Central memory CD8-positive, alpha-beta T cell (primary cell): ENCODE measurements at places on chromosomes 1 and 21.
A peak's percentile ranks its signal among the peaks of the same experiment; 100 is the strongest.

GRCh38 chr1:153099461-153100045, 5.2 kb upstream of the SPRR2E start:
- DNase-seq, result no peak

GRCh38 chr1:32767156-32767555, 50.0 kb downstream of the YARS1 start:
- no peak for DNase-seq

DNA sequence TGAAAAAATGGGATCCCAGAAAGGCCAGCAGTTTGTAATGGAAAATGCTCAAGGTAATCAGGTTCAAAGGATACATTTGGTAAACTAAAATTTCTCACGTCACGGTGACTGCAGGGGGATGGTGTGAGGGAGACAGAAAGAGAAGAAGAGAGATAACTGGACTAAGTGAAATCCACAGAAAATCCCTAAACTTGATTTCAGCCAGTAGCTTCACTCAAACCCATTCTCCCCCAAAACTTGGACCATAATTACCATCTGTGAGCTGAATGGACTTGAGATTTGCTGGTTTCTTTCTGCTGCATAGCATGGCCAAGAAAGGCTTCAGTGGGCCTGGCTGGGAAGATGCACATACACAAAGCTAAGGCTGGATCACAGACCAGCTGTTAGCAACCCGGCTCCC, 155.4 kb upstream of the LMO4 start:
- no peak for DNase-seq

GRCh38 chr1:226050133-226050532, 12.4 kb upstream of the H3-3A start:
- no peak for DNase-seq

GRCh38 chr1:183676586-183677189, 23.6 kb upstream of the APOBEC4 start:
- DNase-seq, result no peak

DNA sequence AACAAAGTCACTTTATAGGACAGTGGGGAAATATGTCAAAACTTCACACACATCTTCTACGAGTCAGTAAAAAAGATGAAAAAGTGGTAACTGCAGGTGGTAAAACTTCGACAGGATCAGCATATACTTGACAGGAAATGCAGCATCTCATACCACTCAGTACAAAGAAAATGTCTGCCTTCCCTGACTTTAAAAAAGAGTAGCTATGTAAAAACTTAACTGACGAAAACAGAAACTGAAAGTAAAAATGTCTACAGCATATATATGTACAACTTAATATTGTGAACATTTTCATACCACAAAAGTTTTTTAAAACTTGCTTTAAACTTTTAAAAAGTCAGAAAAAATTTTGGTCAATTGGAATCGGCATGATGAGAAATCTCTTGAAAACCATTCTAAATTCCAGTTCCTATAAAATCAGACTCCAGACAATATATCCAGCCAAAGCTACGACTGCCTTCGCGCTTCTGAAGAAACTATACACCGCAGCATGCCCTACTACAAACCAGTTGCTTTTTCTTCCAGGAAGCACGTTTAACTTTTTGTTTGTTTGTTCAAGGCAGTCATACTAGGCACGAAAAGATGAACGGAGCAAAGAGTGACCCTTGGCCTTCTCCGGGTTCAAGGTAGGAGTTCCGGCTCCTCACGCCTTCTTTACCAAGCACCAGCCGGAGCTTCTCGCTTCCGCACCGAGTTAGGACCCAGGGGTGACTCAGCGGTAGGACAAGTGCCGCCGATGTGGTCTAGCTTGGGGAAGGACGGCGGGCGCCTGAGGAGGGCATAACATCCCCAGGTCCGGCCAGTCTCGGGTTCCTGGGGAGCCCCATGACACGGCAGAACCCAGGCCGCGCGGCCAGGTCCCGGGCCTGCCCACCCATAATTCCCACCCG, 612 bp downstream of the PSMA5 start:
- peak; percentile 47 for DNase-seq

DNA sequence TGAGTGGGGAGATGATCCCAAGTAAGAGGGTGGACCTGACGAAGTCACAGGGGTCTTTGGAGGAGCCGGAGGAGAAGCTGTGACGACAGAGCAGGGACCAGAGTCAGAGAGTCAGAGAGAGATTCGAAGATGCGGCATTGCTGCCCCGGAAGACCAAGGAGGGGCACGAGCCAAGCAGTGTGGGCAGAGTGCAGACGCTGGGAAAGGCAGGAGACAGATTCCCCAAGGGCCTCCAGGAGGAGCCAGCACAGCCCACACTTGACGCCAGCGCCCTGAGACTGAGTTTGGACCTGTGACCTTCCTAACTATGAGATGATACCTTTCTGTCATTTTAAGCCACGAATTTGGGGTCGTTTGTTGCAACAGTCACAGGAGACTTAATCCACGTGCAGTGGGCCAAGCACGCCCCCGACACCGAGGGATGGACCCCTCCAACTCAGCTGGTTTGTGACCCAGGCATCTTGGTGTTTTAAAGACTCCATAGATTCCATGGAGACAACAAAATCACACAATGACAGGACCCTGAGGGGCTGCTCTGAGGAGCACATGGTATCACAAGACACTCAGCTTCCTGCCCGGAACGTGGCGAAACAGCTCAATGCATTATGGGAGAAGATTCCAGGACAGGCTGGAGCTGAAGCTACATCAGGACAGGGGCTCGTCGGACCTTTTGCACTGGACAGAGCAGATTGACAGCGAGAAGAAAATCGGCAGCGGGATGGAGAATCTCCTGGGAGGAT, 11.0 kb upstream of the TFF1 start:
- DNase-seq, result no peak

GRCh38 chr1:62903522-62903921, 119.6 kb downstream of the ATG4C start:
- no peak for DNase-seq

GRCh38 chr1:43035821-43036741, 77.4 kb upstream of the SLC2A1 start:
- no peak for DNase-seq

- no peak for DNase-seq
These were observed 2.2 kb downstream of the CYB5R1 start for GRCh38 chr1:202964791-202965410.

GRCh38 chr1:33599516-33600115, 127.2 kb downstream of the ZSCAN20 start:
- DNase-seq, result no peak

DNA sequence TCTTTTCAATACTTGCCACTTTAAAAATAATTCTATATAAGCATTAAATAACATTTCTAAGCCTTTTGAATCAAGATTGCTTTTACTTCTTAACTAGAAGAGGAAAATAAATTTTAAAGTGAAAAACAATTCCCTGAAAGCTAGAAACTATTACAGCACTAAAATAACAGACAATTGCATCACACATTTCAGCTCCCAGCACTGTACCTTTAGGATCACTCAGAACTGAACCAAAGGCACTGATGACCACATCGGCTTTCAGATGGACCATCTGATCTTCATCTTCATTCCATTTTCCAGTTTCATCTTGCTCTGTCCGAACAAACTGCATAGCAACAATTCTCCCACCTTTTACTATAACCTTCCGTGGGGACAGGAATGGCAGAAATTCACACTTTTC, 347.3 kb downstream of the DPYD start:
- no peak for DNase-seq

- no peak for DNase-seq
These were observed 68.3 kb downstream of the RNASEL start for GRCh38 chr1:182520736-182521135.

GRCh38 chr1:5375481-5375880, 616.7 kb downstream of the NPHP4 start:
- DNase-seq, result no peak

DNA sequence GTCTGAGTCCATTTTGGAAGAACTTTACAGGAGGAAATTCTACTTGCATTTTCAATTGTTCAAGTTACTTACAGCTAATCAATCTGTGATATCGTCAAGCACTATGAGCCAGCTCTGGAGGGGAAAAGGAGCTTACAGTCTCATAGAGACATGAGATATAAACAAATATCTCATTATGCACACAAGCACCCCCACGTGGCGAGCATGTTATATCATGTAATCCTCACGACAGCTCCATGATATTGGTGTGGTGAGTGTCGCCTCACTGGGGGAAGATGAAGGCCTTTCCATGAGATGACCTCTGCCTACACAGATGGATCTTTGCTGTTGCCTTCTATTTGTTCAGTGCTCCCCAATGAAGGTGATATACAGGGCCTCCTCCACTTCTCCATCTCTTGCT, 34.6 kb downstream of the TNR start:
- DNase-seq, result no peak

GRCh38 chr1:87883906-87884305, 555.2 kb downstream of the LMO4 start:
- no peak for DNase-seq

DNA sequence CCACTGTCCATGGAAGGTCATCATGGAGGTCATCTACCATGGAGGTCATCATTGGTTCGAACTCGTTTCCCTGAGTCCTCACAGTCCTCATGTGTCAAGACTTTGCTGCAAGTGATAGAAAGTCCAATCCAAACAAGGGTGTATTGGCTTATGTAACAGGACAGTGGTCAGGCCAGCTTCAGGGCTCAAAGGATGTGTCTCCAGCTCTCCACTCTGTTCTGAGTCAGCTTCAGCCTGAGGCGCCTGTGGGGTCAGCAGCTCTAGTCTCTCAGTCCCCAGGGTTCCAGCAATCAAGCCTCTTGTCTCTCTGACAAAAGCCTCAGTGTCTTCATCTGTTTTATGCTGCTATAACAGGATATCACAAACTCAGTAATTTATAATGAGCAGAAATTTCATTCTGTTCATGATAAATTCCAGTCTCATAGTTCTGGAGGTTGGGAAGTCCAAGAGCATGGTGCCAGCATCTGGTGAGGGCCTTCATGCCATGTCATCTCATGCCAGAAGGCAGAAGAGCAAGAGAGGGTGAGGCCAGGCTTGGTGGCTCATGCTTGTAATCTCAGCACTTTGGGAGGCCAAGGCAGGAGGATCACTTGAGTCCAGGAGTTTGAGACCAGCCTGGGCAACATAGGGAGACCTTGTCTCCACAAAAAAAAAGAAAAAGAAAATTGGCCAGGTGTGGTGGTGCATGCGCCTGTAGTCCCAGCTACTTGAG, 19.5 kb downstream of the A3GALT2 start:
- DNase-seq, result no peak

DNA sequence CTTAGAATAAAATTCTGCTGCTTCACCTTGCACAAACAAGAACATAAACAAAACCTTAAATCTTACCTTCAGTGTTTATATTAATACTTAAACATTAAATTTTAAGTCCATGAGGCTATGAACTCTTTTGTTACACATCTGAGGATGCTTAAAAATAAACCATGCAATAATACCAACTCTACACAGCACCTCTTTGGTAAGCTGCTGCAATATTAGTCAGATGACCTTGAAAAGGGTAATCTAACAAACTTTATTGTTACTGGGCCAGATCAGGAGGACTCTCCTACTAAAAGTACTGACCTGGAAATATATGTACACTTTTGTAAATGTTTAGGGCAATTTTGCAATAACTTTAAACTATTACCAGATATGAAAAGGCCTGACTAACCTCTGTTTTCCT, 763 bp downstream of the SIKE1 start:
- DNase-seq, result no peak

- DNase-seq, result no peak
These were observed 35.9 kb upstream of the CCSAP start for GRCh38 chr1:229378586-229379367.

DNA sequence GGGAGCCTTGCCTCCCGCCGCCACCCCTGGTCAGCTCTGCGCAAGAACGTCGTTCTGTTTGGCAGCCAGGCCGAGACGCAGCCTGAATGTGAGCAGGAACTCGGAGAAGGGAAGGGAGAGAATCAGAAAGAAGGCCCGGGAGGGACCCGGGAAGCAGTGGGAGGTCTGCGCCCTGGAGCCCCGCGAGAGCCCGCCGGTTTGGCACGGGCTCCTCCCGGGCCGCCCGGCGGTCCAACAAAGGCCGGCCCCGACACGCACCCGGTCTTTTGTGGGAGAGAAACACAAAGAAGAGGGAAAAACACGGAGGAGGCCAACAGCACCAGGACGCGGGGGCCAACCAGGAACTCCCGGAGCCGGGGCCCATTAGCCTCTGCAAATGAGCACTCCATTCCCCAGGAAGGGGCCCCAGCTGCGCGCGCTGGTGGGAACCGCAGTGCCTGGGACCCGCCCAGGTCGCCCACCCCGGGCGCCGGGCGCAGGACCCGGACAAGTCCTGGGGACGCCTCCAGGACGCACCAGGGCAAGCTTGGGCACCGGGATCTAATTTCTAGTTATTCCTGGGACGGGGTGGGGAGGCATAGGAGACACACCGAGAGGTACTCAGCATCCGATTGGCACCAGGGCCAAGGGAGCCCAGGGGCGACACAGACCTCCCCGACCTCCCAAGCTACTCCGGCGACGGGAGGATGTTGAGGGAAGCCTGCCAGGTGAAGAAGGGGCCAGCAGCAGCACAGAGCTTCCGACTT, 2.7 kb upstream of the OLIG2 start:
- no peak for DNase-seq

DNA sequence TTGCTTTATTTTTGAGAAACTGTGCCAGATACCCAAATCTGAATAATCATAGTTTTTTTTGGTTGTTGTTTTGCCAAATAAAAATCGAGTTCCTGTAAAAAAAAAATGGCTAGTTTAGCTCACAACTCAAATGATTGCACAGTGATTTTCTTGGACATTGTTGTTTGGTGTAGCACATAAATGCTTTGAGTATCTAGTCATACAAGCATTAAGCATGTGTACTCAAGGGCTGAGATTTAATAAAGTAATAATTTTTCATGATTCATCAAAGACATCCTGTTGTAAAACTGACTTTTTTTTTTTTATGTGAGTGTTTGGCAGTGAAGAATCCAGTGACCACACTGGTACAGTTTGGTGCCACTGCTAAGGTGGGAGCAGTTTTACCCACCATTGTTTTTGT, 18.8 kb downstream of the ITSN1 start:
- DNase-seq, result no peak

- DNase-seq, result no peak
These were observed 49.1 kb upstream of the APOBEC4 start for GRCh38 chr1:183702087-183702812.

- no peak for DNase-seq
These were observed 5.6 kb downstream of the KIF17 start for GRCh38 chr1:20712215-20712577.

- DNase-seq, result peak; percentile 72
These were observed at the start of gene CD244 for GRCh38 chr1:160862203-160863060. Gene CD244 (minus strand): TSS chr1:160862887. CDS start chr1:160862677, 210 bp downstream.
